Chondrocyte (in vitro differentiated cells): ENCODE measurements at places on chromosomes 11 and 22.

- no peak for DNase-seq
Measured at GRCh38 chr11:63768237-63769041, at the start of gene ZFTA. Gene ZFTA (minus strand): TSS chr11:63768775. CDS start chr11:63768622, 153 bp downstream.

DNA sequence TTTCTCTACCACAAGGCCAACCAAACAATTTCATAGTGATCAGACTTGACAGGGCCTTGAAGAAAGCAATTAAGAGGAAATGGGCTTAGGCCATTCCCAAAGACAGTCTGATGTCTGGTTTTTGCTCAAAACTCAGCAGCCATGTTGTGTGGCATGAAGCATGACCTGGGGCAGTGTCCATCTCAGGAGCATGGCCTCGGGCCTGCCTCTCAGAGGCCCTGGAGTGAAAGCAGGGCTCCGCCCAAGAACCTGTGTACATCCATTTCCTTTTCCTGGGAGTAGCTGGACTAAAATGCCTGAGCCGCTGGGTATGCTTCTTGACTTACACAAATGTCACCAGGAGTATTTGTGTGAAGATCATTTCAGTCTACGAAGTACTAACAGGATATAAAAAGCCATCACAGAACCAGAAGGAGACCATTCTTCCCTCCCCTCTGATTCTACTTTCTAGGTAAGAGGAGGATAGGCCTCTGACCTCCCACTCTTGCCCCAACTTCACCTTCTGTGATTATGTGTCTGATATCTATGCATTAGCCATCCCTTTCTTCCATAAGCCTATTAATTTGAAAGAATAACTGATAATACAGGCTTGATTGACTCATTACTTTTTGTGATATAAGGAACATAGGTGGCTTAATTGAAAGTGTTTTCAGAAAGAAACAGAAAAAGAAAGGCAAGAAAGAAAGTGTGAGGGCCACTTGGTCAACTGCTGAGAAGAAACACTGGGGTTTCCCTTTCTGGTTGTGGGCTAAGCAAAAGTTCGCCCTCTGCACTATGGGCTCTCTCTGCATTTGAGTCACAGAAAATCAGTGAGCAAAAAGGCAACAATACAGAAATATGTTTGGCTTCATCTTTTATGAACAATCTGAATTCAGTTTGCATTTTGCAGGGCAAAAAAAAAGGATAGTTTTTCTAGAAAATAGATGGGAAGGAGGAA, 188.6 kb upstream of the MTMR2 start:
- DNase-seq: no peak

DNA sequence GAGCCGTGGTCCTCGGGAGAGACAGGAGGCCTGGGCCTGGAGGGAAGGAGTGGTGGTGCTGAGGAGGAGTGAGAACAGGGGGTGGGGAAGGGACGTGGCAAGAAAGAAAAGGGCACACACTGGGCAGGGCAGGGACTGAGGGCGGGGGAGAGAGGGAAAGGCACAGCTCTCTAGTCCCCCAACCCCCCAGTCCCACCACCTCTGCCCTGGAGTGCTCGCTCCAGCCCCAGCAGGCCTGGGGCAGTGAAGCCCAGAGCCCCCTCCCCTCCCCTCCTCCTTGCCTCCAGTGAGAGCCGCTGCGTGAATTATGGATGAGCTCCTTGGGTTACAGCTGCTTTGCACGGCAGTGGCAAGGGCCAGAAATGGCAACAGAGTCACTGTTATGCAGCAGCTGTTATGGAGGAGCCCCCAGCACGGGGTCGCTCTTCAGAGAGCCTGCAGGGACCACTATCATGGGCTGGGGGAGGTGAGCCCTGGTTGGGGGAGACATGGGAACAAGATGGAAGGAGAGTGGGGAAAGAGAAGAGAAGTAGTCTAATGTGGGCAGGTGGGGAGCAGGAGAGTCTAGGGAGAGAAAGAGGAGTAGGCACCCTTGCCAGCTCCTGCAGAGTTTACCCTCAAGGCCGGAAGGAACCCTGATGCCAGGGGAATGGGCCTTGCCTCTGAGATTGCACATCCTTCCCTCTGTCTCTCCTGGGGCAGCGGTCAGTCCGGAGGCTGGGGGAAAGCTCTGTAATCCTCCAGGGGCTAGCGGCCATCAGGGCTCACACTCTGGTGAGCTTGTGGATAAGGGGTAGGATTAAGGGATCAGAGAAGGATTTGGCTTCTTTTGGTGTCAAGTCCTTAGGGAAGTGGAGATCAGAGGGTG, 3.6 kb downstream of the RTN4RL2 start:
- DNase-seq: no peak

- peak; percentile 86 for DNase-seq
Measured at GRCh38 chr22:48955351-48956311, 872.0 kb downstream of the BRD1 start.

- DNase-seq: peak; percentile 4
Measured at GRCh38 chr11:119192111-119192510, 6.8 kb downstream of the NHERF4 start.

GRCh38 chr22:44089717-44090570, 65.8 kb downstream of the PARVB start:
- peak; percentile 77 for DNase-seq

DNA sequence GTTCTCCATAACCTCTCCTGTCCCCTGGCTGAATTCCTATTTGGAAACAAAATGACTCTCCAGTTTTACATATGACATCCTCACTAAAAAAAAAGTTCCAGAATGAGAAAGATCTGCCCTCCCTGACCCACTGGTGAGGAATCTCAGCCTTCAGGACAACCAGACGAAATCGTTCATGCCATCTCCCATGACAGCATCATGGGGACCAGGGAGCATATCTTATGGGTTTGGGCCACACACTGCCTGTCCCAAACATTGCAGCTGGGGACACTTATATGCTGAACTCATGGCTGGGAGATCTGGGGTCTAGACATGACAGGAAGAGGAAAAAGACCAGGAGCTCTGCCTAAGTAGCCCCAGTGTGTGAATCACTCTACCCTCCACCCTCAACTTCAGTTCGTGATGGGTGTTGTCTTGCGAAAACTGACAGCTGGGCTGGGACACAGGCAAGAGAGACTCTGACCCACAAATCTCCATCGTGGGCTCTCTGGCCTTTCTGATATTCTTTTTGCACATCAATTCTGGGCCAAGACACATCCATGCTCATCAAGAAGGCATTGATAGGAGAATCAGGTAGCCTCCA, 102.0 kb downstream of the ZNF280B start:
- DNase-seq: no peak

- DNase-seq: no peak
Measured at GRCh38 chr11:74462631-74463030, 4.7 kb downstream of the KCNE3 start.

DNA sequence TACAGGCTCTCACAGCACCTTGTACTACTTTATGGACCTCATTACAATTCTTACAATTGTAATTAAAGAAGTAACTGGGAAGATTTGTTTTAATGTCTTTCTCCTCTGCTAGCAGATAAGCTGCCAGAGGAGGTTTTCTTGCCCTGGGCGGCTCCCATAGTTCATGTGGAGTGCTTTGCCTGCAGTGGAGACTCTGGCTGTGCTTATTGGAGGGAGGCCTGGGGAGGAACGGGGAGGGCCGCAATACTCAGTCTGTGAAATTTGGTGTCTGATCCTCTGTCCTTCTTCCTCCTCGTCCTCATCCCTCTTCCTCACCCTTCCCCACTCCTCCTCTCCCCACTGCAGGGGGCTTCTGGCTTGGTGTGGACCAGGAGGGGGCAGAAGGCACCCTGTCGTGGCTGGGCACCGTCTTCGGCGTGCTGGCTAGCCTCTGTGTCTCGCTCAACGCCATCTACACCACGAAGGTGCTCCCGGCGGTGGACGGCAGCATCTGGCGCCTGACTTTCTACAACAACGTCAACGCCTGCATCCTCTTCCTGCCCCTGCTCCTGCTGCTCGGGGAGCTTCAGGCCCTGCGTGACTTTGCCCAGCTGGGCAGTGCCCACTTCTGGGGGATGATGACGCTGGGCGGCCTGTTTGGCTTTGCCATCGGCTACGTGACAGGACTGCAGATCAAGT, 5.6 kb downstream of the SLC35C1 start:
- DNase-seq: no peak

DNA sequence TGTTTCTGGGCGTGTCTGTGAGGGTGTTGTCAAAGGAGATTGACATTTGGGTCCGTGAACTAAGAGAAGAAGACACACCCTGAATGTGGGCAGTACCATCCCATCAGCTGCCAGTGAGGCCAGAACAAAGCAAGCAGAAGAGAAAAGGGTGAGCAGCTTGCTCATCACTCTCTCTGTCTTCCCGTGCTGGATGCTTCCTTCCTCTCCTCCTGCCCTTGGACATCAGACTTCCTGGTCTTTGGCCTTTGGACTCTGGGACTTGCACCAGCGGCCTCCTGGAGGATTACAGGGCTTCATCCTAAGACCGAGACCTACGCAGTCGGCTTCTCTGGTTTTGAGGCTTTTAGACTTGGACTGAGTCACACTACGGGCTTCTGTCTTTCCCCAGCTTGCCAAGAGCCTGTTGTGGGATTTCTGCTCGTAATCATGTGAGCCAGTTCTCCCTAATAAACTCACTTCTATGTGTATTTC, 18.8 kb downstream of the APOL2 start:
- DNase-seq: no peak

DNA sequence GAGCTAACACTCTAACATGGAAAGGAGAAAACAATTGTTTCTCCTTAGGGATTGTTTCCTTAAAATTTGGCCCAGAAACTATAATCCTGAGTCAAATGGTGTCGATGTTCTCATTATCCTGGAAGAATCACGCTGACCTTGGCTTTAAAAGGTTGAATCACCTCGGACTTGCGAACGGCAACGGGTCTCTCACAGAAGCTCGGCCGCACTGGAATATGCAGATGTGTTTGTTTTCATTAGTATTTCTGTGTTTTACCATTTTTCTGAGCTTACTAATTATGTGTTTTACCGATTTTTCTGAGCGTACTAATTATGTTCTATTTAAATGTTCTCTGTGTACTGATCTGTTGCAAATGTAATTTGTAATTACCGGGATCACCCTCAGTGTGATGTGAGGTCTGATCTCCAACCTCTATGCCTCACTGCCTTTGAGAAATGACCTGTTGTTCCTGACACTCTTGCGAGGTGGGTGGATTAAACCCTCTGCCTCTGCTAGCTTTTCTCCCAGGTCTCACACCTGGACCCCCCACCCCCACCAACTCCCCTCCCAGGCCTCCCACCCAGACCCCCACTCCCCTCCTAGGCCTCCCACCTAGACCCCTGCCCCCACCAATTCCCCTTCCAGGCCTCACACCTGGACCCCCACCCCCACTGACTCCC, 38.3 kb upstream of the BRSK2 start:
- no peak for DNase-seq

DNA sequence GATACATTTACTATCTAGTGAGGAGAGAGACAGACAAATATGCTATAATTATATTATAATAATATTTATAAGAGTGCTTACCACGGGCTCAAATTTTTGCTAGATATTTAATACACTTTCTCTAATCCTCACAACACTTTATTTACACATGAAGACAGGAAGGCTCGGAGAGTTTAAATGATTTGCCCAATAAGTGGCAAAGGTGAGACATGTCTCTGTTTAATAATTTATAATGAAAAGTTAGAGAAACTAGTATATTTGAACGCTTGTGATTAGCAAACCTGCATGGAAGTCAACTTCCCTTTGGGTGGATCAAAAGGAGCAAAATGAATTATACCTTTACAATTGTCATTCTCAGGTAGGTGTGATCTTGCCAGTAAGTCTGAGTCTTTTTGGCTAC, 55.4 kb downstream of the POLD3 start:
- DNase-seq: no peak

DNA sequence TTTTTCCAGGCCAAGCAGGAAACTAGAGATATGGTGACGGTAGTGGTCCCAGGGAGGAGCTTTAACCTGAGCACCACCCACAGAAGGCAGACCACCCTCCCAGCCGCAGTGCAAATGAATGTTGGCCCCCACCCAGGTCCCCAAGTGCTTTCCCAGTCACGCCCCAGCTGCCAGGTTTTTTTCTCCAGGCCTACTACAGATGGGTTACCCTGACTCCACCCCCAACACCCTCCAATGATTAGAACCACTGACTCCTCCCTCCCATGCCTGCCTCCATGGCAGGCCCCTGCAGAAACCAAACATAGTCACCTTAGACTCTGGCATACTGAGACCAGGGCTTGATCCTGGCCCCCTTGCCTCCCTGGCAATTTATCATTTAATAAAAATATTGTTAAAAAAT, 58.7 kb upstream of the CHST1 start:
- no peak for DNase-seq

DNA sequence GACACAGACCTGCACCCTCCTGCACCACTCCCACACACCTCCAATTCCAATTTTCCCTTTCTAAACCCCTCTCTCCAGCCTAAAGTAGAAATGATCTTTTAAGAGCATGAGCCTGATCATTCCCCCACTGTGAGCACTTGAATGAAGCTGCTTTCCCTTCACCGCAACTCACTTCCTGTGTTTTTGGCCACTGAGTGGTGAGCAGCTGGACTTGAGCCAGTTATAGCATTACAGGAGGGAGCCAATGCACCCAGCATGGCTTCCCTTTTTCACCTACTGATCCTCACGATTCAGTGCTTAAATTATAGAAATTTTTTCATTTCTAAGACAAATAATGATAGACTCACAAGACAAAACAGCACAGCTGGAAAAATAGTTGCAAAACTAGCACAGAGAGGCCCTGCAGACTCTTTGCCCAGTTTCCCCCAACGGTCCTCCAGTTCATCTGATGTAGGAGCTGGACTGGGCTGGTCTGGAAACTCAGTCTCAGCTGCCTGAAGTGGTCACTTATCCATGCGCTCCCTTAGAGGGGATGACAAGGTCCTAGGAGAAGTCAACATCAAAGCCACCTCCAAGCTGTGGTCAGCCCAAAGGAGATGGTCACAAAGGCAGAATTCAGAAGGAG, 9.7 kb upstream of the APOL4 start:
- no peak for DNase-seq

DNA sequence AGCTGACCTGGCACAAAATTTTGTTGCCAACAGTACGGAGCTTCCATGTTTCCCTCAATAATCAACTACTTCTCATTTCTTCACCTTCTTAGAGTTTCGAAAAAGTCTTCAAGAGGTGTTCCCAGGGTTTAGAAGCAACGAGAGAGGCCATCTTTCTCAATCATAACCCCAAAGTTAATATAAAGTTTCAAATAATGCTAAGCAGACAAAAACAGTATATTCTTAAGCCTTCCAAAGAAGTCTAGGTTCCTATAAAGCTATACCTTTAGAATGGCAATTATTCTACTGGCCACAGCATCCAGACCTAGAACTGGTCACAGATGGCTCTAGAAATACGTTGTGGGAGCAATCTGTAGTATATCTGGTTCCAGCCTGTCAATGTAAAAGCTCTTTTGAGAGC, 16.9 kb downstream of the DDX6 start:
- no peak for DNase-seq

DNA sequence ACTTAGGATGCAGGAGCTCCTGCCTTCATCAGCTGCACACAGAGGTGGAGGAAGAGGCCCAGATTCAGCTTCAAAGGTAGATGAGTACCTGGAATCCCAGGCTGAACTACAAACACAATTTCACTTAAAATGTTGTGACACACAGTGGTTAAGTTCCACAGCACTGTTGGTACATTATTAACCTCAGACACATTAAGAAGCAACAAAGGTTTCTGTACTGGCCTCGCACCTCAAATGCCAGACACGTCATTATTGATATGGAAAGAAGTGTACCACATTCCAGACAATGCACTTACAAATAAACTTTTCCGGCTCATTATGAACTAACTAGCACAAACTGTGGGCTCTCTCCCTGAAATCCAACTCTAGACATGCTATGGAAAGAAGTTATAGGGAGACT, 34.6 kb downstream of the PRDM10 start:
- no peak for DNase-seq

GRCh38 chr11:27443746-27444507, 28.7 kb downstream of the LGR4 start:
- DNase-seq: no peak

- DNase-seq: no peak
Measured at GRCh38 chr11:75705541-75705940, 12.1 kb upstream of the MOGAT2 start.
